Ascending aorta (tissue), 2 donors: ENCODE measurements at places on chromosomes 2 and 18. TPM values are rescaled to one million over a fixed set of nuclear protein-coding genes. Genes with fewer than 3 reads are reported as not detected.

Gene SPATA3
- not detected for total RNA-seq

Gene CRYGC
- total RNA-seq: not detected

Gene VIT
- total RNA-seq: 8.1 TPM

DNA sequence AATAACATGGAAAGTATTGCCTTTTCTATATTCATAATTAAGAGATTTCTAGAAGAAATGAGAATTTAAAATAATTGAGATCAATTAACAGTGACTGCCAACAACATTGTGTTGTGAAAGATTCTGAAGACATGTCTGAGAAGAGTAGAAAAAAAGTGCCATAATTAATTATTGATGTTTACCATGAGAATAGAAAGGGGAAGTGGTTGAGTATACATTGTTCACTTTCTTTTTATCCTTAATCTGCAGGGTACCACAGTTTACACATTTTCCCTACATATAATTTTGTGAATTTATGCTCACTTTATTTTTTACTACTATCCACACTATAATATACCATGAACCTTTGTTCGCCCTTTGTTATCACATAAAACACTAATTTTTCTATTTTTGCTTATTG is 47.1 kb upstream of the UBE2E3 start:
- no peak for DNase-seq
- H3K4me1 ChIP-seq: no peaks in the 10 kb centered on the region
- no peak overlapping the region for H3K27ac ChIP-seq
- no peaks in the 10 kb centered on the region for H3K36me3 ChIP-seq

Gene GAD1
- 0.96 TPM for total RNA-seq

GRCh38 chr18:27780061-27780745 is 396.7 kb downstream of the CDH2 start:
- H3K4me3 ChIP-seq: no peak overlapping the region
- no peaks in the 10 kb centered on the region for H3K4me1 ChIP-seq
- no peaks in the 10 kb centered on the region for H3K36me3 ChIP-seq

Gene ALK
- total RNA-seq: not detected

- H3K27me3 ChIP-seq: peaks cover 8% of the 10 kb centered on the region
- peaks cover 4% of the 10 kb centered on the region for H3K4me1 ChIP-seq
- H3K4me3 ChIP-seq: no peak overlapping the region
- H3K27ac ChIP-seq: no peak overlapping the region
- DNase-seq: no peak
These were observed 3.0 kb upstream of the TFCP2L1 start for GRCh38 chr2:121287956-121288355.

Gene POTEI
- not detected for total RNA-seq

- H3K27ac ChIP-seq: no peak overlapping the region
- H3K36me3 ChIP-seq: no peaks in the 10 kb centered on the region
- DNase-seq: no peak
- H3K4me1 ChIP-seq: no peaks in the 10 kb centered on the region
These were observed 255.3 kb upstream of the AGAP1 start for GRCh38 chr2:235238537-235238936.

Gene TSPYL6
- not detected for total RNA-seq

GRCh38 chr2:74876081-74876886 is 42.4 kb downstream of the HK2 start:
- no peak overlapping the region for H3K4me3 ChIP-seq
- H3K4me1 ChIP-seq: no peaks in the 10 kb centered on the region
- DNase-seq: no peak

- no peaks in the 10 kb centered on the region for H3K36me3 ChIP-seq
- no peak overlapping the region for H3K4me3 ChIP-seq
- no peak for DNase-seq
- no peaks in the 10 kb centered on the region for H3K27me3 ChIP-seq
- peaks cover 10% of the 10 kb centered on the region for H3K4me1 ChIP-seq
These were observed 66.0 kb downstream of the TTC32 start for GRCh38 chr2:19835781-19836281.

GRCh38 chr2:59791004-59791618 is 762.3 kb downstream of the BCL11A start:
- H3K27me3 ChIP-seq: no peaks in the 10 kb centered on the region
- H3K27ac ChIP-seq: no peak overlapping the region
- no peak for DNase-seq
- H3K4me1 ChIP-seq: no peaks in the 10 kb centered on the region
- no peaks in the 10 kb centered on the region for H3K36me3 ChIP-seq

- H3K36me3 ChIP-seq: peaks cover 8% of the 10 kb centered on the region
- H3K4me1 ChIP-seq: peaks cover 28% of the 10 kb centered on the region
- DNase-seq: no peak
- no peaks in the 10 kb centered on the region for H3K27me3 ChIP-seq
- H3K4me3 ChIP-seq: no peak overlapping the region
These were observed 6.4 kb downstream of the TRAK2 start for GRCh38 chr2:201444746-201445465.

DNA sequence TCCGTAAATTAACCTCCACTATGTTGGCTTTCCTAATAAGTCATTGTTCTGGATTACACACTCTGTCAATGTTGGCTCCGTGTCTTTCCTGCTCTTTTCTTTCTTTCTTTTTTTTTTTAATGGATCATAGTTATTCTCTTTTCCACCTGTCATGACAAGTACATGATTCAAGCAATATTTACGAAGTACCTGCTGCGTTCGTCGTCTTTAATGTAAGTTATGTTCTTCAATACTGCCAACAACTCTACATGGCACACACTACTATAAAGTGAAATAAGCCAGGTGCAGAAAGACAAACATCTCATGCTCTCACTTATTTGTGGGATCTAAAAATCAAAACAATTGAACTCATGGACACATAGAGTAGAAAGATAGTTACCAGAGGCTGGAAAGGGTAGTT is 239.1 kb downstream of the SCG2 start:
- H3K27ac ChIP-seq: no peak overlapping the region
- no peaks in the 10 kb centered on the region for H3K4me1 ChIP-seq
- H3K27me3 ChIP-seq: no peaks in the 10 kb centered on the region
